ENCODE measurements at places on chromosomes 5 and 9.

DNA sequence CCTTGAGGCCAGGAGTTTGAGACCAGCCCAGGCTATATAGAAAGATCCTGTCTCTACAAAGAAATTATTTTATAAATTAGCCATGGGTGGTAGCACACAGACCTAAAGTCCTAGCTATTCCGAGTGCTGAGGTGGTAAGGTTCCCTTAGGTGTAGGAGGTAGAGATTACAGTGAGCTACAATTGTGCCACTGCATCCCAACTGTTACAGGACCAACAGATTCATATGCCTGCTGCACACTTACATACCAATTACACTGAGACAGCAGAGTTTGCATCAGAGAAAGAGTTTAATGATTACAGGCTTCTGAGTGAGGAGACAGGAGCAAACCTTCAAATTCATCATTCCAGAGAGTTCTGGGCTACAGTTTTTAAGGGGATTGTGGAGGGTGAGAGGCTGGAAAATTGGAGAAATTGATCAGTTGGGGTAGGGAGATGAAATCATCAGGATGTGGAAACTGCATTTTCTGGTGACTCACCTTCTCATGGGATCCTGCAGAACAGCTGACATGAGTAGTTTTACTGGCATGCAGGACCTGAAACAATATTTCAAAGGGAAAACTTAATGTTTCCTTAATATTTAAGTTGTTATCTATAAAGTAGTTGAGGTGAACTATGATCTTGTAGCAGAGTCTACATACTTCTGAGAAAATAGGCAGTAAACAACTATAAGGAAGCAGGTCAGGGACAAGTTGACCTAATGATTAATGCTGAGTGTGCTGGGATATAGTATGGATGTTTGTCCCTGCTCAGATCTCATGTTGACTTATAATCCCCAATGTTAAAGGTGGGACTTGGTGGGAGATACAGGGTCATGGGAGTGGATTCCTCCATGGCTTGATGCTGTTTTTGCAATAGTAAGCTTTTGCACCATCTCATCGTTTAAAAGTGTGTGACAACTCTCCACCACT, 54.7 kb downstream of the ANXA2R start:
- no peak for DNase-seq

- no peak for DNase-seq
These were observed 39.0 kb upstream of the OSMR start for GRCh38 chr5:38806775-38807258.

GRCh38 chr5:44900273-44900954, 91.7 kb downstream of the MRPS30 start:
- DNase-seq, result no peak

GRCh38 chr5:125412561-125413495, 666.4 kb upstream of the ZNF608 start:
- DNase-seq, result peak; percentile 22

DNA sequence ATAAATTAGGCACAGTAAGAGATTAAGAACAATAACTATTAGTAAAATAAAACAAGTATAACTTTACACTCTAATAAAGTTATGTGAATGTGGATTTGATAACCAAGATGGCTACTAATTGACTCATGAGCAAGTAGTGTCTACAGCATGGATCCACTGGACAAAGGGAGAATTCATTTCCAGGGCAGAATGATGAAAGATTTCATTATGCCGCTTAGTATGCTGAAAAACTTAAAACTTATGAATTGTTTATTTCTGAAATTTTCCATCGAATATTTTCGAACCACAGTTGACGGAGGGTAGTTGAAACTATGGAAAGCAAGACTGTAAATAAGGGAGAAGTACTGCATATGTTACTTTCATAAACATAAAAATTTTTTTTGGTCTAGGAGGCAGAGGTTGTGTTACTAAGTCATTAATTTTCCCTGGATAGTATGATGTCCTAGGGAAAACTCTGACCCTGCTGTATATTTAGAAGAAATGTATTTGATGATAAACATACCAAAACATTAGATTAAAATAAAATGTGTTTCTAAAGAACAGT, 24.9 kb upstream of the TARS1 start:
- DNase-seq, result no peak

GRCh38 chr5:82376307-82376706, 98.2 kb upstream of the RPS23 start:
- no peak for DNase-seq
